ENCODE measurements at places on chromosomes 11 and 22.
A peak's percentile ranks its signal among the peaks of the same experiment; 100 is the strongest.

DNA sequence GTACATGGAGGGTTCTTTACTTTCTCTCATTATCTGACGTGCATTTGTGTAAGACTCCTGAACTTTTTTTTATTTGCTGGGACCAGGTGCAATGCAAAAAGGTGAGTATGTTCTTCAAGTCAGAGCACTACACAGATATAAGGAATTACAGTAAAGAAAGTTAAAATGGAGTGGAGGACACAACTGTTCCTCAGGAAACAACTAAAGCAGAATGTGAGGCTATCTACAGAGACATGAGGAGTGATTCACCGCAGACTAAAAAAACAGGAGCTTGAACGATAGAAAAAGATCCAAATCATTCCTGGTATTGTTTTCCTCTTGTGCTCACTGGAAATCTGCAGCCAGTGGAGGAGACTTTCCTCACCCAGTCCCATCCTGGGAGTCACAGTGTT, 106.2 kb downstream of the ABTB2 start:
- no peak for DNase-seq

GRCh38 chr22:36934418-36935312, 21.2 kb downstream of the CSF2RB start:
- no peak for DNase-seq

DNA sequence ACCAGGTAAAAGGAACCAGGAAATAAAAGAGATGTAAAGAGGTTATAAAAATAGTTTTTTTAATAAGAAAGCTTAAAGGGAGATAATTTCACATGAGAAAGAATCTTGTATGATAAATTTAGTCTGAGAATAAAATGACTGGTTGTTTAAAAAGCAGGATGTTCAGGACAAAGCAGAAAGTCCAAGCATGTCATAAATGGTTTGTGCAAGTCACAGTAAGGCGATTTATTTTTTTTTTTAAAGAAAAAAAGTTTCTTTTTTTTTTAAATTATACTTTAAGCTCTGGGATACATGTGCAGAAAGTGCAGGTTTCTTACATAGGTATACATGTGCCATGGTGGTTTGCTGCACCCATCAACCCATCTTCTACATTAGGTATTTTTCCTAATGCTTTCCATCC, 30.8 kb downstream of the GLYATL2 start:
- no peak for DNase-seq

DNA sequence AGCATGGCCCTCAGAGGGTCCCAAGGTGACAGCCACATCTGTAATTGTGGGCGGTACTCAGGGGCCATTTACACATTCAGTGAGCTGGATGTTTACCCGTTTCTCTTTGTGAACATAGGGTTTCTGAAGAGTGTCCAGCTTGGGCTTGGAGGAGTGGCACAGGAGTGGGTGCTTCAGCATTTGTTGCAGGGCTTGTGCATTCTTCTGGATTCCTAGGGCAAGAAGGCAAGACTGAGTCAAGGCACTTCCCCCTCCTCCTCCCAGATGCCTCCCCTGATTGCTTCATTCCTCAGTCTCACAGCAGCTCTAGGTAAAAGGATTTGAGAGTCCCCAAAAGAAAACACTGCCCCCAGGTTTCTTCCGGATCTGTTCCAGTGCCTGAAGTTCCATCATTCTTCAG, 95.4 kb downstream of the RNF169 start:
- DNase-seq = no peak

- DNase-seq = peak; percentile 24
Measured at GRCh38 chr22:43100225-43100624, 10.3 kb upstream of the BIK start.

DNA sequence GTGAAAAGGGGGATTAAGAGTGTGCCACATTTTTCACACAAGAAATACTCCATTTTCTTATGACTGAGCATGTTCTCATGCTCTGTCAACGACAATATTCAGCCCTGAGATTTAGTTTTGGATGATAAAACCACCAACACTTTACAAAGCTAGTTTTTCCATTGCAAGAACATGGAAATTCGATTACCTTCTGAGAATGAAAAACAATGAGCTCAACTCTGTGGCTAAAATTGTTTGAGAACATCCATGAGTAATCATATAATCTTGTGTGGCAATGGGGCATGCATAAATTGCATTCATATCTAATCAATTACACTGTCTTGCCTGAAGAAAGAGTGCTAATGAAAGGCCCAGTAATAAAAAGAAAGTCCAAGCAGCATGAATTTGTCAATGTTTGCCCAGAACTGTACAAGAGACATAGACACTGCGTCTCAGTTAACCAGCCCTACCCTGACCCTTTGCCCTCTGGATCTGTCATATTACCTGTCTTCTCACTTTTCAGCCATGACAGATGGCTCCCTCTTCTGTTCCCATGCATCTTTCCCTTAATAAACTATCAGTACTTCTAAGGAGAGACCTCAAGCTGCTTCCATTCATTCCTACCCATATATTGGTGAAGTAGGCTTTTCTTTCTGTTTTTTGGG, 253.4 kb downstream of the FAM76B start:
- DNase-seq = no peak

GRCh38 chr22:48485149-48486133, 1342.2 kb downstream of the BRD1 start:
- no peak for DNase-seq

GRCh38 chr22:39940757-39941305, 19.4 kb upstream of the TMA7B start:
- DNase-seq = no peak

GRCh38 chr11:11313426-11313825, 39.6 kb downstream of the CSNK2A3 start:
- no peak for DNase-seq

DNA sequence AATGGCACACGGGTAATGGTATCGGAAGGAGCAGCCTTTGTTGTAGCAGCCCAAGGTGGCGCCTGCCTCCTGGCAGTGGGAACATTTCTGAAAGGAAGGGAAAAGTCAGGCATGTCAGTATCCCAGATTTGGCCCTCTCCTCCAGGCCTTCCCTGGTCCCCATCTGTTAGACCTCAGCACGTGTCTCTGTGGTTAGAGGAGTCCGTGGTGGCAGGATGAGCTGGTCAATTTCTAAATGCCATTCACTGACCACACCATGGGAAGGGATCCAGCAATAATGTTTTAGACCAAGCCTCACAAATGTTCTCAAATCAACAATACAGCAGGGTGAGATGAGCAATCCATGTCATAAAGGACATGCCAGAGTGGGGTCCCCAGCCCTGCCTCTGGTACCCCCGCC, 49.0 kb upstream of the CYP2D6 start:
- DNase-seq = no peak

DNA sequence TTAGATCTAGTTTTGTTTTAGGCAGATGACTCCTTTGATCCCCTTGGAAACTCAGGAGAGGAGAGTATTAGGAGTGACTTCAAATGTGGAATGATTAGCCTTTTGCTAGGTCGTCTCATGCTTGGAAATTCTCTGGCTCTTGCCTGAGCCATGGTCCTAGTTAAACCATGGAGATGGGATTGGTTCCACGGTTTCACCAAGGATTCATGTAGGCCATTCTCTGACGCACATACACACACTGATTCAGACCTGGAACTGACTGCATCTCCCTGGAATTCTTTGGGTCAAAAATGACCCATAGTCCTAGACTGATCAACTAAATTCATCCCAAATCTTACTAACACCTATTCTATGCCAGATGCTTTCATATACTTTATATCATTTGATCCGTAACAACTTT, 56.5 kb downstream of the POLD3 start:
- no peak for DNase-seq

GRCh38 chr11:120027546-120028180, 110.2 kb downstream of the TRIM29 start:
- DNase-seq = no peak

- DNase-seq = no peak
Measured at GRCh38 chr11:92224407-92225124, at the start of gene FAT3. FAT3 (plus strand) TSS chr11:92224818; CDS start chr11:92352113, 127,295 bp downstream.

DNA sequence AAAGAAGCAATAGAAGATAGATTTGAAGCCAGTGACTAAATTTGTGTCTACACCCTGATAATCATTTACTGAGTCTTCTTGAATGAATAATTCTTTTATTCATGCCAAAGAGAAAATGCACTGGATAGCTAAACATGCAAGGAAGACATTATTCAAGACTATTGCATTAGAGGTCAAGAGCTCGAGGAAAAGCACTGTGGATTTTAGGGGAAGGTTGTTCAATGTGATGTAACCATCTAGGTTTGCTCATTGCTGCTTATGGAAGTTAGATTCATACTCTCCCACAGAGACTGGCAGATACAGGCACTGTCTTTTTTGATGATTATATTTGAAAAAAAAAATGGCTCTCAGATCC, 682.1 kb downstream of the KCNA4 start:
- no peak for DNase-seq

DNA sequence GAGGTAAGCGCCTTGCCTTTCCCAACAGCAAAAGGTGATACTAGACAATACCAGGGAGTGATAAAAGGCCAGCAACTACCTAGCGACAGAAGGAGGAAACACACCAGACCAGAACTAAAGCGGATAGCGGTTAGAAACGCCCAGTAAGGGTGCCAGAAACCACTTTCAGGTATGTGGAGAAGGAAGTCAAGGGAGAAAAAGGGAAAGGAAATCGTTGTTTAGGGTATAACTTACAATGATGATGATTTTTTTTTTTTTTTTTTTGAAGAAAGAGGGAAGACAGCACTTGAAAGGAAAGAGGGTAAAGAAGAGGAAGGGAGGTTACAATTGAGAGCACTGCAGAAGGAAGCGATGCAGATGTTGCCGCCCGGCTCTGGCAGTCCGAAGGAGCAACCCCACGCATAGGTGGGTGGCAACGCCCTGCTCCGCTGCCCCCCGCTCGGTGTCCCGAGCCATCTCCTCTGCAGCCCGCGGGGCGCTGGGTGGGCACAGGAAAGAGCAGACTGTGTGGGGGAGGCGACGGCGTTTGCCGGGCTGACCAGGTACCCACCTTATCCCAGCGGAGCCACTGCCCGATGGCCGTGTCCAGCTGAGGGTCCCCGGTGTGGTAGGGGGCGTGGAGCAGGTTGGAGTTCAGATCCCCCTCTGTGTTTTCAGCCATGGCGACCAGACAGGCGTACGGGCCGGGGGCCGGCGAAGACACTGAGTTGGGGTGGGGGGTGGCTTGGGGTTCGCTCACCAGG, 561 bp downstream of the PGM2L1 start:
- peak; percentile 59 for DNase-seq

GRCh38 chr11:73363147-73363546, 13.1 kb upstream of the RELT start:
- DNase-seq = no peak

DNA sequence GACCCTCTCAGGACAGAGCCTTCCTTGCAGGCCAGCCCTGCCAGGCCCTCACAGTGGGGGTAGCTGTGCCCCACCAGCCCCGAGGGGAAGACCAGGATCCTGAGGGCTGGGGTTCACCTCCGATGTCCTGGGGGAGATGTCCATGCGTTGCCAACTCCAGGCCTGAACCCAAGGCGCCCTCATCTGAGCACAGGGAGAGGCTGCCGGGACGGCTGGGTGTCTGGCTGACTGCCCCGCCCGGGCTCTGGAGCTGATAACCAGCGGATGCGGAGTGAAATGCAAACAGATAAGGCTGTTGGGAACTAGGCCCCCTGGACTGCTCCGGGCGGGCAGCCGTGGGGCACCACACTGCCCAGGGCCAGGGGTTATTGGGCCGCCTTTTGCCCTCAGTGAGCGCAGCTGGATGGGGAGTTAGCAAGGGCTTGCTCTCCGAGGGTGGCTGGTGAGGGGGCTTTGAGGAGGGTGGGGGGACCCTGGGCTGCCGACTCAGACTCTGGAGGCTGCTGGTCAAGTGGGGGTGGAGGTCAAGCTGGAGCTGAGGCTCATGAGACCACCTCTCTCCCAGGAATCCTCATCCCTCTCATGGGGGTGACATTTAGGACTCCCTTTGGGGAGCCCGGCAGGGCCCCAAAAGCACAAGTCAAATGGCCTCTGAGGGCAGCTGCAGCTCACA, 5.6 kb upstream of the MUC6 start:
- DNase-seq = no peak

- no peak for DNase-seq
Measured at GRCh38 chr11:123603666-123604065, 50.8 kb downstream of the SCN3B start.

GRCh38 chr11:13462311-13462900, 616 bp downstream of the BTBD10 start:
- DNase-seq = peak; percentile 66

DNA sequence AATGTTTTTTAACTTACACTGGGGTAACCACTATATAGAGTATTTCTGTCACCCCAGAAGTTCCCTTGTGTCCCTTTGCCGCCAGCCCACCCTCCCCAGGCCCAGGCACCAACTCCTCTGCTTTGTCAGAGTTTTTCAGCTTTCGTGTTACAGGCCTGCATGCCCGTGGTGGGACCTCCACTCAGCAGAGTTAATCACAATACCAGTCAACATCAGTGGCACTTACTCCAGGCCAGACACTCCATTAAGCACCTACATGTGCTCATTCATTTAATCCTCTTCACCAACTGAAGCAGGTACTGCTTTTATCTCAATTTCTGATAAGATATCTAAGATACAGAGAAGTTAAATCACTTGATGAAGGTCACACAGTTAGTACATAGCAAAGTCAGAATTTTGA, 63.3 kb downstream of the LIF start:
- no peak for DNase-seq

- DNase-seq = peak; percentile 28
Measured at GRCh38 chr11:64074239-64074638, 38.5 kb downstream of the FLRT1 start.

DNA sequence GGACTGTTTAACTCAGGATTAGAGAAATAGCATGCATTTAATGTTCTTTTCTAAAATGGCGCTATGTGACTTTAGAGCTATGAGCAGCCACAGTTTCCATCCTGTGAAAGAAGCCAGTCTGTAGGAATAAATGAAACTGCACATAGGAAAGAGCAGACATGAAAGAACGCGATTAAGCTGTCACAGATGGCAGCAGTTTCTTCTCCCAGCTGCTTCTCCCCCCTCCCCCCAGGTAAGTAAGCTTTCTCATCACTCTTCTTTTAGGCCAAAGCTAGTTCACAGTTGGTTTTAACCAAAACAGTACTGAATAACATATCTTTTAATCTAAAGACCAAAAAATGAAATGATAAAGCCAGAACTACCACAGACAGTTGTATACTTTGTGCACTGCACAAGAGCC, 266.4 kb downstream of the KCNA4 start:
- DNase-seq = no peak

DNA sequence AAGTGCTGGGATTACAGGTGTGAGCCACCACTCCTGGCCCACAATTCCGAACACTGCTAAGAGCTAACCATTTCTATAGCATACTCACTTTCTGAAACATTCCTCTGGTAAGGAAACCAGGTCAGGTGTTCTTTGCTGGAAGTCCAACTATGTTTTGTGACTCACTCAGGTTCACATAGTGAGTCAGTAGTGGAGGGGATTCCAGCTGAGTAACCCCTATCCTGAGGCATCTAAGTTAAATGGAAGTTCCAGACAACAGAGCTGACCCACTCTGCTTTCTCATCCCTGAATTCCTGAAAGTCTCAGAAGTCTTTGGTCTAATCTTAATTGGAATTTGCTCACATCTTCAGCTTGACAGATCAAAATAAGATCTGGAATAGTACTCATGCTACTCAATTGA, 3.0 kb upstream of the CHRNA10 start:
- no peak for DNase-seq

GRCh38 chr11:63592975-63593395, 21.2 kb downstream of the PLAAT3 start:
- no peak for DNase-seq

All from activated CD4-positive, alpha-beta T cell treated with anti-CD3 and anti-CD28 coated beads, Interleukin-10, Interleukin-2, amounts not matched to agents 100 ng/mL and 50 ng/mL, durations not matched to agents 16 hours and 8 hours (primary cell).